IPS-NIHi11 (cell line): ENCODE measurements at places on chromosomes 13 and 19.

- DNase-seq = peak; percentile 59
Measured at GRCh38 chr19:29263305-29264135, 50.6 kb upstream of the UQCRFS1 start.

DNA sequence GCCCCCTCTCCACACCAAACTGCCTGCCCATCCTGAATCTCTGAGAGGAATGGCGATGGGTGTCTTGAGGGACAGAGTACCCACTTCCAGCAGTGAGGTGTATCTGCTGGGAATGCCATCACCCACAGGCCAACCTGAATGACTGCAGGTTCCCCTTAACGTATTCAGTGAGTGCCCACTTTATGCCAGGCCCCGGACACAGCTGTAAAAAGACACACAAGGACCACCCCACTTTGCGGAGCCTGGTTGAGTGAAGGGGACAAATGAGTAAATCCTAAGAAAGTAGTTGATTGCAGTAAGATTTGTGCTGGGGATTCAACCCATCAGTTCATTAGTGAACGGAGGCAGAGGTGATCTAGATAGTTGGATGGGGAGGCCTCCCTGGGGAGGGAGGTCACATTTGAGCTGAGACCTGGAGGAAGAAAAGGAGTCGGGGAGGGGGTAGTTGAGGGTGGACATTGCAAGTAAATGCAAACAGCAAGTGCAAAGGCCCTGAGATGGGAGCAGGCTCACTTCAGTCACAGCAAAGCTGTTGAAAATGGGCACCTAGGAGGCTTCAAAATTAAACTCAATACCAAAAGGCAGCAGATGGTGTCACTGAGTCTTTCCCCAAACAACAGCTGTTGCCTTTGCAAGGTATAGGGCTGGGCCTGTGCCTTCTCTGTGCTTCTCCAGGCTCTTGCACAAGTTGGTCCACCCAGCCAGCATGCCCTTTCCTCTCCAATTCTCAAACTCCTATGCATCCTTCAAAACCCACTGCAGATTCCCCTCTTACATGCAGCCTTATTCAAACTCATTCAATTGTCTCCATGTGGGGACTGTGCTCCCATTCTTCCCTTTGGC is 4.3 kb downstream of the GDF15 start:
- DNase-seq = no peak

DNA sequence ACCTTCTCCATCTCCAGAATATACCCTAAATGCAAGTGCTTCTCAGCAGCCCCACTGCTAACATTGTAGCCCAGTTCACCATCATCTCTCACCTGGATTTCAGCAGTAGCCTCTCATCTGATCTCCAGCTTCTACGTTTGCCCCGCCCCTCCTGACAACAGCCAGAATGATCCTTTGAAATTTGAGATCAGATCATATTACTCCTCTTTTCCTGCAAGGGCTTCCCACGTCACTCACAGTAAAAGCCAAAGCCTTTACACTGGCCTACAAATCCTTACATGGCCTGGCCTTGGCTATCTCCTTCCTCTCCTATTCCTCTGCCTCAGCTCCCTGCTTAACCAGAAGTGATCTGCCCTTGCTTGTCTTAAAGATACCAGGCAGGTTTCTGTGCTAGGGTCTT is 94.3 kb upstream of the NBEA start:
- peak; percentile 43 for DNase-seq

GRCh38 chr19:13082192-13083007 is 20.3 kb downstream of the LYL1 start:
- DNase-seq = peak; percentile 70
